T-helper 1 cell treated with Interleukin-12 subunit alpha and Interleukin-12 subunit beta and Interleukin-4 antibody, amounts not matched to agents 30 ng/mL and 1 ng/mL, for 36 hours (primary cell): ENCODE measurements at places on chromosomes 12 and 14. TPM values are rescaled to one million over a fixed set of nuclear protein-coding genes. Genes with fewer than 3 reads are reported as not detected.

ADAM21 gene
- not detected in 2 replicates for total RNA-seq

BMP4 gene
- not detected in 2 replicates for total RNA-seq

ZNF641 gene
- 23.9 and 26.2 TPM in 2 replicates for total RNA-seq

CCDC88C gene
- 189 and 196 TPM in 2 replicates for total RNA-seq

KRT78 gene
- total RNA-seq = not detected in 2 replicates
